NCI-H1105 (cell line): ENCODE measurements at places on chromosomes 3 and 15.

GRCh38 chr3:158314426-158315357, 204.8 kb downstream of the RSRC1 start:
- no peak for DNase-seq

- no peak for DNase-seq
These were observed 287.5 kb downstream of the PTPRG start for GRCh38 chr3:61848885-61849284.

DNA sequence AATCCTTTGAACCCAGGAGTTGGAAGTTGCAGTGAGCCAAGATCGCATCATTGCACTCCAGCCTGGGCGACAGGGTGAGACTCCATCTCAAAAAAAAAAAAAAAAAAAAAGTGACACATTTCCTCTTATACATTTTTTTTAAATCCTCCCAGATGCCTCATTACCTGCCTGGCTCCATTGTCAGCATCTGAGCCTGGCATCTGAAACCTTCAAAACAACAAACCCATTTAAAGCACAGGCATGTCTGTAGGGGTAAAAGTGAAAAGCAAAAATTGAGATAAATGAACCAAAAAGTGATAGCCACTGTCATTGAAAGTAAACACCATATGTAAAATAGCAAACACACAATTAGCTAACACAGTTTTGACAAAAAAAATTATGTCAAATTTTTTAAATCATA, 38.6 kb downstream of the OSBPL10 start:
- DNase-seq: no peak

- DNase-seq: no peak
These were observed 2.1 kb downstream of the MAGEL2 start for GRCh38 chr15:23645371-23646164.

DNA sequence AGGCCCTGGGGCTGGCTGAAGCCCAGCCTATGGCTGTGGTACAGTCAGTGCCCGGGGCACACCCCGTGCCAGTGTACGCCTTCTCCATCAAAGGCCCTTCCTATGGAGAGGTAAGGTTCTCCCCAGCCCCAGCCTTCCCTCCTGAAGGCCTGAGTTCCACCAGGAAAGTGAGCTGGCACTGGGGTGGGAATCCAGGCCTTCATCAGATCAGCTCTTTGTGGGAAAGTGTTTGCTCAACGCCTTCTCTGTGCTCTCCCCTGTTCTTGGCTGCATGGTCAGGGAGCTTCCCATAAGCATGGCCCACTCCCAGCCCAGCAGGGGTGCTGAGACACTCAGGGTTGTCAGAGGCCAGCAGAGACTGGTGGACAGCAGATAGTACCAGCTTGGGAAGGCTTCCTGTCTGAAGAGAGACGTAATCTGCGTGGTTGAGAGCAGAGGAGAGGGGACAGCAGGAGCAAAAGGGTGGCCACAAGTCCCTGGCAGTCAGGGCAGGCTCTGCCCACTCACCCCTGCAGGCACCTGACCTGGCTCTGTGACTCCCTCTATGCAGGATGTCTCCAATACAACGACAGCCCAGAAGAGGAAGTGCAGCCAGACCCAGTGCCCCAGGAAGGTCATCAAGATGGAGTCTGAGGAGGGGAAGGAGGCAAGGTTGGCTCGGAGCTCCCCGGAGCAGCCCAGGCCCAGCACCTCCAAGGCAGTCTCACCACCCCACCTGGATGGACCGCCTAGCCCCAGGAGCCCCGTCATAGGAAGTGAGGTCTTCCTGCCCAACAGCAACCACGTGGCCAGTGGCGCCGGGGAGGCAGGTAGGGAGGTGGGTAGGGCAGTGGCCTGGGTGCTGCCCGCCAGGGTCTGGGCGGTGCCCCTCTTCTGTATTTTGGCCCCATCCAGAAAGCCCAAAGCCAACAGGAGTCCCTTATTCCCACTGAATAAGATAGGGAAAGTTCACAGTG, 38.4 kb downstream of the PML start:
- no peak for DNase-seq

- DNase-seq: no peak
These were observed 55.6 kb upstream of the ICE2 start for GRCh38 chr15:60534546-60534945.

- no peak for DNase-seq
These were observed 45.6 kb downstream of the DLEC1 start for GRCh38 chr3:38084334-38085310.

- no peak for DNase-seq
These were observed 897 bp downstream of the RAD54L2 start for GRCh38 chr3:51539291-51539941.

- no peak for DNase-seq
These were observed 215.5 kb upstream of the LMCD1 start for GRCh38 chr3:8286086-8286485.

DNA sequence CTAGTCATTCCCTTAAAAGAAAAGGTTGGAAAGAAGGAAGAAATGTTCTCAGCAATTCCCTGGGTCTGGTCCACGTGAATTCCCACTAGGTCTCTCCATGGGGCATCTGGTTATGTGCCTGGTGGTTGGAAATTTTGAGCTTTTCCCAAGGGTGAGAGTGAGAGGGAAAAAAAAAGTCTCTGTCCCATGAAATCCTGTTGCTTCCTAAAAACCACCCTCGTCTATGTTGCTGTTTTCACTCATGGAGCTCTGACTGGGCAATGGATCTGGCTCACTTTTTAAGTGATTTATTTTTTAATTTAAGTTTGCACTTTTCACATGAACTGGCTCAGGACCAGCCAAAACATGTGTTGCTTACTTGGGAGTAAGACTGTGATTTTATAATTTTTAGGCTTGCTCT, 190.1 kb downstream of the CHST2 start:
- DNase-seq: no peak

DNA sequence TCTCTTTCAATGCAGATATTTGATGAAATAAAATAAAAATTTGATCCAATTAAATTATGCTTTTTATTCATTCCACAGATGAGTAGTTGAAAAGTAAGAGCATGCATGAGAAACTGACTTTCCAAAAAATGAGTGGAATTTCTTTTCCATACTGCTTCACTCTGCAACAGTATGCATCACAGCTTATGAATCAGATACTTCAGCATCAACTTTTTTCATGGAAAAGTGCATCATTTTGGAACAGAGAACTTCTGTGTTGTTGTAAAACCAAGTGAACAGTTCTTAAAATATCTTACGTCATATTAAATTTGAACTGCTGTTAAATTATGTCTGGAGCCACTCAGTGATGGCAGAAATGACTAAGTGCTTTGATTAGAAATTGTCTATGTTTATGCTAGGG, 16.7 kb upstream of the SLC7A14 start:
- no peak for DNase-seq

GRCh38 chr3:129758306-129758705, 135.2 kb downstream of the TMCC1 start:
- DNase-seq: no peak

DNA sequence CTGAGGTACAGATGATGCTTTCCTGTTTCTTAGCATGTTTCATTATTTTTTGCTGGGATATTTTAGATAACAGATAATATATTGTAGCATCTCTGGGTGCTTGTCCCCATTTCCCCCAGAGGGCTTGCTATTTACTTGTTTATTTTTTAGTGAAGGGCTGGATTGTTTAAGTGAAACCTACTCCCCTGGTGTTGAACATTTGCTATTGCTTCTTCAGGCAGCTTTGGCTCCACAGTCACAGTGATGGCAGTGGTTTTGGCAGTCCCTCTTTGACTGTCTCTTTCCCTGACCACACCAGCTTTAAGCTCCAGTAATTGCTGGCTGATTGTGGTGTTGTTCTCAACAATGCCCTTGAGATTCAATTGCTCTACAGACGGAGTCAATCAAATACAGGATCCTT, 128.9 kb downstream of the KLF13 start:
- no peak for DNase-seq

GRCh38 chr15:82812994-82813393, 3.6 kb downstream of the WHAMM start:
- DNase-seq: no peak

GRCh38 chr3:15797642-15798303, at the start of gene ANKRD28:
Gene ANKRD28 (minus strand): TSS chr3:15797979. CDS start chr3:15796521, 1,458 bp downstream.
- no peak for DNase-seq

DNA sequence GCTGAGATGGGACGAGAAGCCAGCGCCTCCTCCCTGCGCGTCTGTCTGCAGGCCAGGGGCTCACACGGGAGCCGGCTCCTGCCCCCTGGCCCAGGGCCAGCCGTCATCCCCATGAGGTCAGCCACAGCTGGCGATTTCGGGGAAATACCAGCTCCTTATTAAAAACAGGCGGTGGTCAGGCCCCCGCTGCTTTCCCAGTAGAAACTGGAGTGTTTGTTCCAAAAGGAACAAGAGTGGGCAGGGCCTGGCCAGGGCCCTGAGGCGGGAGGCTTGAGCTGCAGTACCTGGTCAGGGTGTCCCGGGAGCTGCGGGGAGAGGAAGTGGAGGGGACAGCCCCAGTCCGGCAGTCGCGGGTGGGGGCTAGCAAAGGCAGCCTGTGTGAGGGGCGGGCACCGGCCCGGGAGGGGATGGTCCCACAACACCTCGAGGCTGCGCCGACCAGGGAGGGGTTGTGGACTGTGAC, 17.8 kb downstream of the MYL3 start:
- DNase-seq: no peak

DNA sequence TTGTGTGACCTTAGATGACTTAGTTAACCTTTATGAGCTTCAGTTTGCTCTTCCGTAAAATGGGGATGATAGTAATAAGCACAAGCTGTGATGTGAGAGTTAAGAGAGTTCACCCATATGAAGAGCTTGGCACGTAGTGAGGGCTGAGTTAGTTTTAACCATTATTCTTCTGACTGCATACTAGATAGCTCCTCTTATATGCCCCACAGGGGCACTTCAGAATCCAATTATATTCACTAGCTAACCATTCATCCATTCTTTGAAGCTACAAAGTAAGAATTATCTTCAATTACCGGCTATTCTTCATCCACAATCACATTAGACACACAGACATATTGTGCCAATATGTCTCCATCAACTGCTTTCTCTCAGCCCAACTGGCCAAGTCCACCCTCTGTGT, 159.0 kb upstream of the STT3B start:
- no peak for DNase-seq

- no peak for DNase-seq
These were observed 42.3 kb downstream of the KLHL6 start for GRCh38 chr3:183513046-183513706.

DNA sequence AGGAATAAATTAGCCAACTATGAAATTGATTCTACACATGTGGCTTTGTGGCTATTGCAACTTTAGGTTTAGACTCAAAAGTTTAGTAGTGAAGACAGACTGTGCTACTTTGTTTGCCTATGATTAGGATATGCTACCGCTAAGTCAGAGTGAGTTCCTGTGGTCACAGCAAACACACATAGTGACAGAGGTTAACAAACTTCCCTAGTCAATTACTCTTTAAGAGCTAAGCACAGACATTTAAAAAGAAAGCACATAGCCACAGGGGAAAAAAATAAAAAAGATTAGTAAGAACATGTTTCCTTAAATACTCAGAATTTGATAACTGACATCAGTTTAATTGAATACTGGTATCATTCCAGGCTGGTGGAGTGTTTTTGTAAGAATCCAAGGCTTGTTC, 207.1 kb downstream of the GBE1 start:
- no peak for DNase-seq

GRCh38 chr15:78878356-78878755, 5.7 kb downstream of the MORF4L1 start:
- no peak for DNase-seq

GRCh38 chr3:40262331-40262730, 47.2 kb upstream of the EIF1B start:
- DNase-seq: no peak

- DNase-seq: peak; percentile 80
These were observed 277.2 kb downstream of the TBL1XR1 start for GRCh38 chr3:176919836-176920765.

DNA sequence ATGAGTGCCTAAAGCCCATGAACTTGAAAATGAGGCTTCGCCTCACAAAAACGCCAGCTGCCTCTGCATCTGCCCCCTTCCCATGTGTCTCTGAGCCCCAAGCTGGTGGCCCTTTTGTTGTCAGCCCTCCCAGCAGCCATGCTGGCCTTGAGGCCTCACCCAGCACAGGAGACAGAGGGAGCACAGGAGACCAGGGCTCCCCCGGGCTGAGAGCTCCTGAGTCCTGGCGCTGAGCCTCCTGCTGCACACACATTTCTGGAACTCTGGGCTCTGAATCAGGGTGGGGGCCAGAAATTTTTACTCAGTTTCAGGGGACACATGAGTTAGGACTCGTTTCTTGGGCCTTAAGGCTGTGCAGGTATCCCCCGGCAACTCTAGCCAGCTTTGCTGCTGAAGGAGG, 56.4 kb upstream of the ACAD9 start:
- no peak for DNase-seq

DNA sequence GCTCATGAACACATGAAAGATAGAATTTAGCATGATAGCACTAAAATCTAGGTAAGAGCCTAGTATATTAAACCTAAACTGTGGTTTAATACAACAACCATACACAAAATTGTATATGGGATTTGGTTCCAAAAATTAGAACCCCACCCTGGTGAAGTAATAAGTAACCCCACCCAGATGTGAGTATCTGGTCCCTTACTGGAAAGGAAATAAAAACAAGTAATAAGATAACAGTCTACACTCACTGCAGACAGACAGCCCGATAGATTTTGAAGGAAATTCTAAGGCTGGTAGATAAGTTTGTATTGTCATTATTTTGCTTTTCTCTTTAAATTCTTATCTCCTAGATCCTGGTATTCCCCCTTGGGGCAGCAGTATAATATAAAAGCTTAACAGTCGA, 184.9 kb downstream of the ZBTB20 start:
- DNase-seq: no peak

- no peak for DNase-seq
These were observed 96.2 kb downstream of the DUT start for GRCh38 chr15:48427479-48427878.

DNA sequence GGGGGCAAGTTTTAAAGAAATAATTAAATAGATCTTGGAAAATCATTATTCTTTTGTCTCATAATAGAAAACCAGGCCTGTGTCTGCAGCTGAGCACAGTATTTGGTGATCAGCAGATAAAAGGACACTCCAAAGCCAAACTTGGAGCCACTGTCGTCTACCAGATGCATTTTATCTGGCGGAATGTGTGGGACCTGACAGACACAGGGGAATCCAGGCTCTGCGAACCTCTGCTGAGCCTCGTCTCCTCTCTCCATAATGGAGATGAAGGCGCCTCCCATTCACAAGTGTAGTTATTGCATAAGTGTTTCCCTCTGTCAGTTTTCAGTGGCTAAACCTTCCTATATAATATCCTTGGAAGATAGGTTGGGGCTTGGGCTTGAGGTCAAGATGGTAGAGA, 42.1 kb downstream of the EEFSEC start:
- no peak for DNase-seq

- no peak for DNase-seq
These were observed 6.1 kb upstream of the AP2M1 start for GRCh38 chr3:184168363-184169120.

GRCh38 chr3:125203731-125204130, 8.8 kb downstream of the SLC12A8 start:
- no peak for DNase-seq

- DNase-seq: no peak
These were observed 57.7 kb downstream of the SLC12A8 start for GRCh38 chr3:125154800-125155269.
